ENCODE measurements at places on chromosomes 4 and X.

DNA sequence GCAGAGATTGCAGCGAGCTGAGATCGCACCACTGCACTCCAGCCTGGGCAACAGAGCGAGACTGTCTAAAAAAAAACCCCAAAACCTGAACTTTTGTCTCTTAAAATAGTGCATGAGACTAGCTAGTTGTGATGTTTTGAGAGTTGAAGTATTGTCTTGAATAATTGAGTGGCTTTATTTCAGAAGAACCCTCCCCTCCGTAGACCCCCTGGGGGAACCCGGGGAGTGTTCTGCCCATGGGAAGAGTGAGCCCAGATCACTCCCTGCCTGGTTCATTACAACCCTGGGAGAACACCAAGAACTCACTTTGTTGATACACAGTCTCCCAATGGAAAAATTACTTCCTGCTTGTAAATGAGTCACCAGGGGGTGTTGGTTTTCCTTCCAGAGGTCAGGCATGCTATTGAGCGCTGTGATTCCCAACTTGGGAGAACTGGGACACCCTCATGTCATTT is 65.3 kb upstream of the SHISA3 start:
- H3K27me3 ChIP-seq: no peaks in the 10 kb centered on the region
- H3K4me1 ChIP-seq: no peaks in the 10 kb centered on the region
- DNase-seq: no peak
- H3K36me3 ChIP-seq: no peaks in the 10 kb centered on the region

DNA sequence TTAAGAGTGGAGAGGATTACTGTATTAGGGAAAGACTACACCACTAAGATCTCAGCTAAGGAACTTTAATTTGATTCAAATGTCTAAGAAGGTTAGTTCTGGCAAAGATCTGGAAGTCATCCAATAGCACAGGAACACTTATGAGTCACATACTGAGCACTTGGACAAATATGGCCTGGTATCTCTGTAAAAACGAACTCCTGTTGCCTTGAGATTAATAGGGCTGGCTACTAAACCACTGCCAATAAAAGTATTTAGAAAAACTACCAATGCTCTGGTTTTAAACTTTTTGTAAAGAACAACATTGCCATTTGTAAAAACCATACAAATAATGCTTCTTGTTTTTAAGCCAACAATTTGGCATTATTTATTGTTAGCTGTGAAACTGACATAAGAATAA is 70.5 kb downstream of the SEC24D start:
- no peaks in the 10 kb centered on the region for H3K27me3 ChIP-seq
- no peak overlapping the region for H3K4me3 ChIP-seq
- H3K4me1 ChIP-seq: no peaks in the 10 kb centered on the region
- no peak for DNase-seq

- no peak overlapping the region for H3K4me3 ChIP-seq
- no peak for DNase-seq
- H3K36me3 ChIP-seq: no peaks in the 10 kb centered on the region
- H3K27ac ChIP-seq: no peak overlapping the region
- no peaks in the 10 kb centered on the region for H3K27me3 ChIP-seq
Measured at GRCh38 chr4:152635851-152636250, 43.9 kb downstream of the TMEM154 start.

- no peaks in the 10 kb centered on the region for H3K36me3 ChIP-seq
- no peak overlapping the region for H3K4me3 ChIP-seq
- no peak overlapping the region for H3K27ac ChIP-seq
- no peak for DNase-seq
- no peaks in the 10 kb centered on the region for H3K27me3 ChIP-seq
- no peaks in the 10 kb centered on the region for H3K4me1 ChIP-seq
Measured at GRCh38 chr4:8641256-8641655, 48.7 kb downstream of the CPZ start.

DNA sequence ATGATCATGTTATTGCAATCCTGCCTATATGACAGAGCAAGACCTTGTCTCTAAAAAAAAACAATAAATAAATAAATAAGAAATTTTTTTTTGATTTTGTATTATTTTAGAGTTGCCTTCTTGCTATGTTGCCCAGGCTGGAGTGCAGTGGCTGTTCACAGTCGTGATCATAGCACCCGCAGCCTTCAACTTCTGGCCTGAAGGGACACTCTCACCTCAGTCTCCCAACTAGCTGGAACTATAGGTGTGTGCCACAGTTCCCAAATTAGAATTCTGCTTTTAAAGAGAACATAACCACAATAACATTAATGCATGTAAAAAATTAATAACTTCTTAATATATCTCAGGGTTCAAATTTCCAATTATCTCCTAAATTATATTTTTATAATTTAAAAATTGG is 7.8 kb downstream of the YIPF6 start:
- H3K4me3 ChIP-seq: no peak overlapping the region
- no peak overlapping the region for H3K27ac ChIP-seq
- DNase-seq: no peak
- peaks cover 9% of the 10 kb centered on the region for H3K4me1 ChIP-seq

DNA sequence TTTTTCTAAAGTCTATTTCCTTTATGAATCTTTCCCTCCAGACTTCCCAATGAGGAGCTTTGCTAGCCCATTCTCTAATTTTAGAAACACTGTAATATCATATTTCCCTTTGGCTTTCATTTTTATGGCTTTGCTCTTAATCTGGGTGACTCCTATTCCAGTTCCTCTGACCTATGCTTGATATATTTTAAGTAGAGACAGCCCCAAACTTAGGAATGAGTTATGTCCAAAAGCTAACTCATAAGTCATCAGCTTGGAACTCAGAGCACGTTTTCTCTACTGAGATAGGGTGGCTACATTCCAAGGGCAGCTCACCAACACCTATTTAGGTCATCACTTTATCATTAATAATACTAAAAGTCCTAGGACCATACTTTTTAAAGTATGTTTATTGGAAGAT is 77.8 kb downstream of the OR13H1 start:
- H3K4me3 ChIP-seq: no peak overlapping the region
- no peaks in the 10 kb centered on the region for H3K27me3 ChIP-seq
- H3K36me3 ChIP-seq: no peaks in the 10 kb centered on the region
- H3K27ac ChIP-seq: no peak overlapping the region
- no peaks in the 10 kb centered on the region for H3K4me1 ChIP-seq

GRCh38 chr4:136864604-136865185 is 667.6 kb downstream of the PCDH18 start:
- DNase-seq: no peak
- H3K4me3 ChIP-seq: no peak overlapping the region
- no peaks in the 10 kb centered on the region for H3K27me3 ChIP-seq
- H3K4me1 ChIP-seq: no peaks in the 10 kb centered on the region

DNA sequence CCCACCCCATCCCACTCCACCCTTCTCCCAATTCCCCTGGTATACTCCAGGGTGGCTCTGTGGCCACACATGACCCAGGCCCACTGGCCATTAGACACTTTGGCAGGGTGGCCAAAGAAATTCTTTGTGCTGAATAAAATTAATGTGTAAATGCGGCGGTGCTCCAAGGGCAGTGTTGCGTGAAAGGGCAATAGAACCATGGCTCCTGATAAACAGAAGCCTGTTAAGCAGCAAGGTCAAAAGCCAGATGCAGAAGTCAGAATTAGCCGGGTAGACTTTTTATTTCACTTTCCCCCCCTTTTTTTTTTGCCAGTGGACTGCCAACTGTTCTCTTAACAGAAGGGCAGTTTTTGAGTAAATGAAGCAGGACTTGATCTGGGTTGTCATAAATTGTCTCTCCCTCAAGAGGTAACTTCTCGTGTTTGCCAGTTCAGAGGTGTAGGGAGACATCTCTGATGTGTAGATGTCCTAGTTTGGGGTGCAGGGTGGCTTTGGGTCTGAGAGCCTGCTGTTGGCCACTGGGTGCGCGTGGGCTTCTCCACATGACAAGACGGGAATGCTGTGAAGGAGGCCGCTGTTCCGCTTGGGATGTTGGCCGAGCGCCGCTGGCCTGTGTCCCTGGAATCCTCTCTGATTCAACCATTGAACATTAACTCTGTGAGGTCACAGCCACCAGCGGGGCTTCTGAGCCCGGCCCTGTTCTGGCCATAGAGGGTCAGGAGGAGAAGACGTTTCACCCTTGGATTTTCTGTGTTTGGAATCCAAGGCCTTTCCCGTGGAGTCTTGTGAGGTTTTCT is 139.5 kb downstream of the TBL1X start:
- H3K27me3 ChIP-seq: no peaks in the 10 kb centered on the region
- H3K27ac ChIP-seq: no peak overlapping the region
- H3K4me1 ChIP-seq: no peaks in the 10 kb centered on the region
- no peak overlapping the region for H3K4me3 ChIP-seq
- no peaks in the 10 kb centered on the region for H3K36me3 ChIP-seq
- DNase-seq: no peak

DNA sequence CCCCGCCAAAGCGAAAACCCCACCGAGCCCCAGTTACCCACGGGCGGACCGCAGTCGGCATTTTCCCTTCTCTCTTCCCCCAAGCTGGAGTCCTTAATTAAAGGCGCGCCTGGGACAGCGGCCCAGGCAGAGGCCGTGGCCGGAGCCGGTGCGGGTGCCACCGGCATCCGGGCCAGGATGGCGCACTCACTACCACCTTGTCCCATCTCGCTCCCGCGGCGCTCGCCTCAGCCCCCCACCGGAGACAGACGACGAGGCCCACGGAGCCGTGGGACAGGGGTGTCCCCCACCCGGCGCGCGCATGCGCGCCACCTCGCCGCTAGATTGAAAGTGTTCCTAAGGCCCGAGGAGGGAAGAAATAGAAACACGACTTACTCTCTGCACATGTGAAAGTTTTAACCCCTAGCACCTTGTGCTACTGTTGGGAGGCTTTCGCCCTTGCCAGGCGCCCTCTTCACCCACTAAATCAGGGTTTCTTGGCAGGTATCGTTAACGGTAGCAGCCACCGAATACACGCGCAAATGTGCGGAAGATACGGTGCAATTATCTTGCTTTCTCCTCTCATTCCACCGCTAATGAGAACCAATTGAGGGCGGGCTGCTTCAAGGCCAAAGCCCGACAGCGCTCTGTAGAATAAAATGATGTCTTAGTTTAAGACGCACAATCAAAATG is 64.3 kb upstream of the CCDC160 start:
- peaks cover 13% of the 10 kb centered on the region for H3K27me3 ChIP-seq
- peak overlapping the region; percentile 76 for H3K4me3 ChIP-seq
- H3K36me3 ChIP-seq: no peaks in the 10 kb centered on the region
- peak; percentile 16 for DNase-seq

Data from CD8-positive, alpha-beta memory T cell (primary cell).